ENCODE measurements at places on chromosomes 12 and 14.
A peak's percentile ranks its signal among the peaks of the same experiment; 100 is the strongest.

DNA sequence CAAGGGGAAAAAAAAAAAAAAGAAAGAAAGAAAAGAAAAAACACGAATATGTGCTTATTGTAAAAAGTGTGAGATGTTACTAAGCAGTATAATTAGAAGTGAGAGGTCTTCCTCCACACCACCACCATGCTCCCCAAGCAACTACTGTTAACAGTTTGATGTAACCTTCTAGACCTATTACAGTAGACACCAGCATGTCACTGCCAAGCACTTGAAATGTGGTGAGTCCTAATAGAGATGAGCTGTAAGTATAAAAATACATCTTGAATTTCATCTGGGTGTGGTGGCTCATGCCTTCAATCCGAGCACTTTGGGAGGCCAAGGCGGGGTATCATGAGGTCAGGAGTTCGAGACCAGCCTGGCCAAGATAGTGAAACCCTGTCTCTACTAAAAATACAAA lies 8.1 kb upstream of the SNRNP35 start:
- no peak for DNase-seq

DNA sequence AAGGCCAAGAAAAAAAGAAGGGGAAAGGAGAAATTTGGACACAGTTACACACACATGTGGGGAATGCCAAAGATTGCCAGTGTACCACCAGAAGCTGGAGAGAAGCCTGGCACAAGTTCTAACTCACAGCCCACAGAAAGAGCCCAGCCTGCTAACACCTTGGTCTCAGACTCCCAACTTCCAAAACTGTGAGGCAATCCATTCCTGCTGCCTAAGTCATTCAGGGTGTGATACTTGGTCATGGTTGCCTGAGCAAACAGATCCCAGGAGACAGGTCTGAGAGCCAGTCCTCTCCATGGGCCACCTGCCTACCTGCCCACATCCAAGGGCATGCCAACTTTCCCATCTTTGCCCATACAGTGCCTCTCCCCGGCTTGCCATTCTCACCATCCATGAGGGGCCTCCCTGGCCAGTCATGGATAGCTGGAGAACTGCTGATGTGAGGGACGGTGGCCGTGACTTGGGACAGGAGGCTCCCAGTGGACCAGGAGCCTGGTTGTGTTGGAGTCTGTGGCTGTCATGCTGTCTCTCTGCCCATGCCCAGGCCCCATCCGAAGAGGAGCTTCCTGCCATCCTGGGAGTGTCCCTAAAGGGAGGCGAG lies 198.0 kb upstream of the RTL1 start:
- DNase-seq, result no peak

DNA sequence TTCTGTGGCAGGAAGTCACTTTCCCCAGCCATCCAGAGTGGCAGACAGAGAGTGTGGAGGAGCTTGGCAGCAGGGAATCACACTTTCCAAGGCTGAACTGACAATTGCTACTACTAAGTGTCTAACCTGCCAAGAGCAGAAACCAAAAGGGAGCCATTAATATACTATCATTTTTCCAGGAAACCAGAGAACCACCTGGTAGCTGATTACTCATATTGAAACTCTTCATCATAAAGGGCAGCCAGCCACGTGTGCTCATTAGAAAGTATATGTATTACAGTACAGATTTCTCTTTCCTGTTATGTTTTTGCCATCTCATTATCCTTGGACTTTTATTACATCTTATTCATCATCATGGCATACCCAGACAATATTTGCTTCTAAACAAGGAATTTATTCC lies 374.9 kb downstream of the GXYLT1 start:
- no peak for DNase-seq

DNA sequence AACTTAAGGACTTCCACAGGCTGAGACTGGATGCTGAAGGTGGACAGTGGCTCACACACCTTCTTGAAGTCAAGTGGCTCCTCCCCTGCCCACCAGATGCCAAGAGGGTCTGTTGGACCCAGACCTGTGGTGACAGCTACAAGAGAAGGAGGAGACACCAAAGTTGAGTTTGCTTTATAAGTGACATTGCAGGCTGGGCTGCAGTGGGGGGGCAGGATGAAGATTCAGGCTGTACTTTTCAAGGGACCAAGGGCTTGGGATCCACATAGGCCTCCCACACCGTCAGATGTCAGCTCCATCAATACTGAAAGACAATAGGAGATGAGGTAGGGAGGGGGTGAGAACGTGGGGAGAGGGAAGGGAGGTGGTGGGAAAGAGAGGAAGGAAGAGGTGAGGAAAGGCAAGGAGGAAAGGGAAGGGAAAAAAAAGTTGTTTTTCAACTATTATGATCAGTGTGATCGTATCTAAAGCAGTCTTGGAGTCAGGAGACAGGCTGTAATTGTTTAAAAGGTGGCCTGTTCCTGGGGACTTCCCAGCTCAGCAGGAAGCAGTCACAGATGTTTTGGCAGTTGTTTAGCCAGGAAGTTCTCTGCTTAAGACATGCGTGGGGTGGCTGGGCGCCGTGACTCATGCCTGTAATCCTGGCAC lies 84.1 kb upstream of the RESF1 start:
- DNase-seq, result peak; percentile 54

- DNase-seq, result no peak
These were observed 14.2 kb upstream of the MYO1A start for GRCh38 chr12:57063991-57064685.

GRCh38 chr12:75822416-75822815 lies 209.2 kb downstream of the PHLDA1 start:
- DNase-seq, result no peak

GRCh38 chr14:35506927-35507326 lies 27.0 kb upstream of the INSM2 start:
- DNase-seq, result no peak

- DNase-seq, result no peak
These were observed 689.4 kb downstream of the MED13L start for GRCh38 chr12:115588131-115588530.

DNA sequence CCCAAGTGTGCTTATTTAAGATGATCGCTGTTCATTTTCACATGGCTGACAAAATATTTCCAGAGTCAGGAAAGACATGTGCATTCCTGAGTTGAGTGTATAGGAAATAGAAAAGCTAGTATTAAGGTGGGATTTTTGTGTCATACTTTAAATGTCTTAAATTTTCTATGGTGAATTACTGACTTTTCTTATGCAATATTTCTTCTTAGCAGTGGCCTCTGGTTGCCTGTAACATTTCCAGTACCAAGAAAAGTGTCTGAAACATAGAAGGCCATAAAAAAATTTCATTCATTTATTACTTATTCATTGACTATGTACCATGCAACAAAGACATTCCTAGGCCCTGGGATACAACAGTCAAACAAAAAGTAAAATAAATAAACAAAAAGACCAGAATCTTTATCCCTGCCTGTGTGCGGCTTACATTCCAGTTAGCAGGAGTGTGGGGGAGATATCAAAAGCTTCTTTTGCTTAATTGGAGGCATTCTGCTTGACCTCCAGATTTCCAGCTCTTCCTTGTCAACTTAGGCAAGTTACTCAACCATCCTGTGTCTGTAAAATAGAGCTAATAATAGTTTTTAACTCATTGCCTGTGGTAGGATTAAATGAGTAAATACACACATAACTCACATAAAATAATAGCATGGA lies 216.3 kb upstream of the FLRT2 start:
- no peak for DNase-seq

DNA sequence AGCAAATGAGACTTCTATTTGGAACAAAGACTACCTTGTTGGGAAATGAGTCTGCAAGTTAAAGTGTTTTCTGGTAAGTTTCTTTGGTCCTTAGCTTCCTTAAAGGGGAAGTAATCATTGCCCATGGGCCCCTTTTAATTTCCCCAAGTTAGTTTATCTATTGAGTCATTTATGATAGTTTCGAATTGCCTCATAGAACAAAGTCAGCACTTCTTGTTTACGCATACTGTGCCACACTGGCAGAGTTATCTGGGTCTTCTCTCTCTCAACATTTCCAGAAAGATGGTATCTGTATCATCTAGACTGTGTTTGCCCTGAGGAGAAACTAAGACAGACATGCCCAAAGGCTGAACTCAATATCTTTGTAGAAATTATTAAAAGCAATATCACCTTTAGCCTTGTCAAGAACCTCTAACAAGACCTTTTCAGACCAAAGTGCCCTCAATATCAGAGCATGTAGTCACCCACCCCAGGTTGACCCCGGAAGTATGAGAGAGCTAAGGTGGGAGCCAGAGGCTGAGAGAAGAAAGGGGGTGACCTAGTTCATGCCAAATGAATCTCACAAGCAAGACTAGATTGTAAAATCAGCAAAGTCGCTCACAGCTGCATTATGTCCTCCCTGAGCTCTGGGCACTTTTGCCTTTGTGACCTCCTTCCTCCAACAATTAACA lies 40.0 kb downstream of the GPR65 start:
- DNase-seq, result no peak

- DNase-seq, result no peak
These were observed 2.4 kb downstream of the AKT1 start for GRCh38 chr14:104792945-104793702.

DNA sequence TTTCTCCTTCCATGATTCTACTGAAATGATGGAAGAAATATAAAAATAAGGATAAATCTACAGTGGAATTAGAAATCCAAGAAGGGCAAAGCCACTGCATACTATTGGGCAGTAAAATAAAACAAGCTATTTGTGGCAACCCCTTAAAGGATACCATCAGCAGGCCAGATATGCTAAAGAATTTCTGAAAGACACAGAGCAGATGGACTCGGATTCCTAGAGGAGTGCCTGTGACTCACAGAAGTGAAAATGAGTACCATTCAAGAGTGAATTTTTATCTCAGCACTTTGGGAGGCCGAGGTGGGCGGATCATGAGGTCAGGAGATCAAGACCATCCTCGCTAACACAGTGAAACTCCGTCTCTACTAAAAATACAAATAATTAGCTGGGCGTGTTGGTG lies 318.1 kb downstream of the LRIG3 start:
- no peak for DNase-seq

DNA sequence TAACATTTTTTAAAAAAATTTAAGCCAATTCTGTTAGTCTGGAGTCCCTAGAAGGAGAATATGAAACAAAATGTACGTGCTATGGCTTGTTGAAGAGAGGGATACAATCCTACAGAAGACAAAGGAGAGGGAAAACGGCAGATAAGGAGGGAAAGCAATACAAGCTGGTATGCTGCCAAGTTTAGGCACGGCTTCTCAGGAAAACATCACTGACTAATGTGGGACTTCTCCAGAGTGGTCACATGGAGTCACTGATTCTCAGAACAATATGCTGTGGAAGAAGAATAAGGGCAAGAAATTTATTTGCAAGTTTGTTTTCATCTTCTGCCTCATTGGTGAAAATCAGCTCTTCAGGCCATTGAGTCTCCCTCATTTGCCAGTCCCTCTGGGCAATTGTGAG lies 22.9 kb upstream of the NR1H4 start:
- no peak for DNase-seq

- no peak for DNase-seq
These were observed 13.4 kb upstream of the DRAM1 start for GRCh38 chr12:101863981-101864380.

- no peak for DNase-seq
These were observed 94.7 kb downstream of the SLC41A2 start for GRCh38 chr12:104863296-104863948.

- no peak for DNase-seq
These were observed 38.6 kb upstream of the DBX2 start for GRCh38 chr12:45089411-45090075.

- no peak for DNase-seq
These were observed 11.2 kb upstream of the AK7 start for GRCh38 chr14:96380735-96381134.

DNA sequence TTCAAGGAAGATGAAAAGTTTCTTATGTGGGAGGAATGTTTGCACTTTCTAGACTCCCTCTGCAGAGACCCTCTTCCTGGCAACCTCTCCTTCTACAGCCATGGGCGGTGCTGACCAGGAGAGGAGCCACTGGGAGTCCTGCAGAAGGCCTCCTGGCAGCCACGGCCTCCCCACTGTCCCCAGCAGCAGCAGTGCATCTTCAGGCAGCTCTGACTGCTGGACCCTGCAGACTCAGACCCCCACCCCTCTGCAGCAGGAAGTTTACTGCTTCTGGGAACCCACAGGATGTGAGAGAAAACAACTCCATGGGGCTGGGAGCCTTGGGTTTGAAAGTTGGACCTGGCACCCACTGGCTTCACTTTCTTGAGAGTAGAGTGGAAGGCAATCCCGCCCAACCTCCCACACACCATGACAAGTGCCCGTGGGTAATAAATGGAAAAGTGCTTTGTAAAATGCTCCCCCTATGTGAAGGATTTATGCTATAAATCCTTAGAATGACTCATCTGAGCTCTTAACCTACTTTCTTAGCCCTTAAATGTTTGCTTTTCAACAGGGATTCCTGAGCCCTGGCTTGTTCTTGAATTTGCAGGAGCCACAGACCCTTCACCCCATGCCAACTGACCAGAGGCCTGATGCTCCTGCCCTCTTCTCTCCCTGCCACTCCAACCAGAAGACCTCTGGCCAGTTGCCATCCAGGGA lies 37.5 kb upstream of the DDX11 start:
- DNase-seq, result no peak

GRCh38 chr12:30515351-30515750 lies 180.3 kb downstream of the IPO8 start:
- no peak for DNase-seq

DNA sequence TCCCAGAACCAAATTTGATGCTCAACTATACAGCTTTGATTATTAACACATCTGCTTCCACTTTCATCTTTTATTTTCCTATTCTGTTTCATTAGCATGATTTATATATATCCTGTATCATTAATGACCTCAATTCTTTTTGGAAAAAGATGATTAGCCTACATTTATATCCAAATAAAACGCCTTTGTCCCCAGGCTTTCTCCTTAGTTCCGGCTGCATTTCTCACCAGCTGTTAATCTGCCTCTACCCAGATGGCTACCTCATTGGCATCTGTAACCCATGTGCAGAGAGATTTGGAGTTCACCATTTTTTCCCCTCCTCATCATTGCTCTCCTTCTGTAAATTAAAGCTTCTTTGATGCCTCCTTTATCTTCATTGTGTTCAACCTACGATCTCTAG lies 336.8 kb upstream of the RGS6 start:
- DNase-seq, result no peak

- DNase-seq, result peak; percentile 81
These were observed 67.8 kb upstream of the CAPRIN2 start for GRCh38 chr12:30822385-30823155.

GRCh38 chr12:89939522-89940215 lies 231.0 kb upstream of the ATP2B1 start:
- no peak for DNase-seq

- no peak for DNase-seq
These were observed 82.4 kb downstream of the PIWIL1 start for GRCh38 chr12:130420071-130420470.

DNA sequence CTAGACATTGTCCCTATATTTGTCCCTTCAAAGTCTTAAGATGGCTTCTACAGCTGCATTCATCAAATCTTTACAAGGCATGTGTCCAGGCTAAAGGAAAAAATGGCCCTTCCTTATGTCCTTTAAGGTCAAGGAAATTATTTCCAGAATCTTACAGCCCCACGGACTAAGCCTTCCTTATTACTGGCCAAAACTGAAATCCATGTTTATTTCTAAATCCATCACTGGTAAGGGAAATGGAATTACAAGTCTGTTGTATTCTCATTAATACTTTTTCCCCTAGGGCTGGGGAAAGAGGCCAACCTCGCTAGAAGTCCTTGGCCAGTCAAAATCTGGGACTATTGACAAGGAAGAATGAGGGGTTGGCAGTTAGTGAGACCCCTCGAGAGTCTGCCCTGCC lies 252.5 kb downstream of the TMEM132C start:
- no peak for DNase-seq
